Epithelial cell of esophagus (primary cell): ENCODE measurements at places on chromosomes 1 and 21.

- DNase-seq: peak; percentile 32
These were observed 80.3 kb upstream of the PTBP2 start for GRCh38 chr1:96641282-96641681.

DNA sequence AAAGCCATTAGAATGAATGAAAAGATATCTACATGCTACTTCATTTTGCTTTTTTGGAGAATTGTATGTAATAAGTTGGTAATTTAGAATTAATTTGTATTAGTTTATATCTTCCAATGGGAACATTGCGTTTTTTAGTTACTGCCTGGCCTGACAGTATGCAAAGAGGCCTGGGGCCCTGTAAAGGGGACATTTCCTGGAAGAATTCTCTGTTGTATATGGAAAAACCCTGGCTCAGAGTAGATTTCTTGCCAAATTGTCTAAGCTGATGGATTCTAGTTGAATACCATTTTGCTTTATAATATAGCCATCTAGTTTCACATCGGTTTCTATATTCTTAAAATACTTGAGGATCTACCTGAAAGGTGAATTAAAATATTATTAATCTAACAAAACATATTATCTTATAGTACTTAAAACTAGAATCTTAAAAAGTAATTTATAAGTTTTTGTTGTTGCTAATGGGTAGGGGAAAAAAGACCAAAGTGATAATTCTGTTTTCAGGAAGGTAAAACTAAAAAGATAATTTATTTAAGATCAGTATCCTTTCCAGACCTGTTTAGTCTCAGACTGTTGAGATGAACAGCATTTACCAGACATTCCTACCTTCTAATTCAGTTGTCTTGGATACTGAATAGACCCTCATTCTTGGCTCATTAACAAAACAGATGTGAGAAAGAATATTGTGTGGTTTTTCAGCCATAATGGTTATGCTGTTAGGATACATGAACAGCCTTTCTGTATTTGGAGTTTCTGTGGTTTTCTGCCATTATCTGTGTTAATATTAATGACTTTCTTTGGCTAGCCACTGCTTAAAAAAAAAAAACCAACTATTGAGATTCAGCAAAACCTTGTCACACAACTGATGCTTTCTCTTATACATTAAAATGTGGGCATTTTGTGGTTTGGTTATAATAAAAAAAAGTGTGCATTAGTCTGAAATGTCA lies 4.8 kb downstream of the AGO3 start:
- no peak for DNase-seq

GRCh38 chr1:81801651-81802456 lies 1.1 kb downstream of the ADGRL2 start:
- DNase-seq: peak; percentile 58

DNA sequence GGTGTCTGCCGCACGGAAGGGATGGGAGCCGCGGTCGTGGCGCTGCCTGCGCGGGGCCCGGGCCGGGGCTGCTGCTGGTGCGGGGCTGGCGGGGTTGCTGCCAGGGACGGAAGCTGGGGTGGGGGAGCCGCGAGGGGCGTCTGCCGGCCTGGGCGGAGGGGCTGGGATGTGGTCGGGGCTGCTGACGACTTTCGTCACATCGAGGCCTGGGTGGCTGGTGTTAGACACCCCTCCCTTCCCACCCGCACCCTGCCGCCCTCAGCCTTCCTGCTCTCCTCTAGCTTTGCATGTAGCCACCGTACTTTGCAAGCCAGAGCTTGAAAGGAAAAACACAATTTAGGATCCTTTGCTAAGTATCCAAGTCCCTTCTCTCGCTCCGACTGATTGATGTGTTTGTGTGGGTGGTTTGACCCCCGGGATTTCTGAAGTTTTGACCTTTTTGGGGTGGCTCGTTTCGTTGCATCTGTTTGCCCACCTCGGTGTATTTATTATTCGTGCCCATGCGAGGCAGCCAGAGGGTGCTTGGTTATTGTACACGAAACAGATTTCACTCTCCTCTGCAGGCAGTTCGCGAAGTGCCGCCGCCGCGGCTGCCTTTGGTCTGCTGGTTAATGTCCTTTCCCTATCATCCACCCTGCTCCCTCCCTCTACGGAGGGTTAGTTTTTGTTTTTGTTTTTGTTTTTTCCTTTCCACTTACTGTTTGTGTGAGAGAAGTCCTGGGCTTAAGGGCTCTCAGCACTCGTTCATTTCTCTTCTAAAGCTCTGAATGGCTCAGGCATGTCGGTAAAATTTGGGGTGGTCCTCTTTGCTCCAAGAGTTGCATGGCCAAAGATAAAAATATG lies 868 bp downstream of the C1orf21 start:
- DNase-seq: peak; percentile 48

DNA sequence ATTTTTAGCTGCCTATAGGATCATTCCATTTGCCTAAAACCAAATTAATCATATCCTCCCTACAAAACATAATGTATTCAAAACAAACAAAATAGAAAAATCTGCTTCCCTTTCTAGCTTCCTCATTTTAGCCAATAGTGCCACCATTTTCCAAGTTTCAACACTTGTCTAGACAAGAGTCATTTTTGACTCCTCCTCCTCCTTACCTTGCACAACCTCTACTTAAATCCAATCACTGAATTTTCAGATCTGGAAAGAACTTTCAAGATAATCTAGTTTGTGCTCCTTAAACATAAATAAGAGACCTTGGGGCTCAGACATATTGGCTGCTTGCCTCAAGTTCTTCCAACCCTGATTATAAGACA lies 7.4 kb downstream of the STX6 start:
- DNase-seq: peak; percentile 71

GRCh38 chr1:246753670-246754535 lies 29.7 kb downstream of the SCCPDH start:
- peak; percentile 65 for DNase-seq

- DNase-seq: peak; percentile 86
These were observed 8.8 kb downstream of the ASAP3 start for GRCh38 chr1:23475134-23475628.

- DNase-seq: no peak
These were observed 366.9 kb upstream of the USP24 start for GRCh38 chr1:55582084-55582483.

GRCh38 chr1:55285834-55286233 lies 70.7 kb upstream of the USP24 start:
- DNase-seq: peak; percentile 86
